Activated CD4-positive, alpha-beta T cell treated with anti-CD3 and anti-CD28 coated beads, Interleukin-2, Interleukin-4, amounts not matched to agents 100 ng/mL and 50 ng/mL, durations not matched to agents 16 hours and 8 hours (primary cell): ENCODE measurements at places on chromosomes 11 and 22.
A peak's percentile ranks its signal among the peaks of the same experiment; 100 is the strongest.

DNA sequence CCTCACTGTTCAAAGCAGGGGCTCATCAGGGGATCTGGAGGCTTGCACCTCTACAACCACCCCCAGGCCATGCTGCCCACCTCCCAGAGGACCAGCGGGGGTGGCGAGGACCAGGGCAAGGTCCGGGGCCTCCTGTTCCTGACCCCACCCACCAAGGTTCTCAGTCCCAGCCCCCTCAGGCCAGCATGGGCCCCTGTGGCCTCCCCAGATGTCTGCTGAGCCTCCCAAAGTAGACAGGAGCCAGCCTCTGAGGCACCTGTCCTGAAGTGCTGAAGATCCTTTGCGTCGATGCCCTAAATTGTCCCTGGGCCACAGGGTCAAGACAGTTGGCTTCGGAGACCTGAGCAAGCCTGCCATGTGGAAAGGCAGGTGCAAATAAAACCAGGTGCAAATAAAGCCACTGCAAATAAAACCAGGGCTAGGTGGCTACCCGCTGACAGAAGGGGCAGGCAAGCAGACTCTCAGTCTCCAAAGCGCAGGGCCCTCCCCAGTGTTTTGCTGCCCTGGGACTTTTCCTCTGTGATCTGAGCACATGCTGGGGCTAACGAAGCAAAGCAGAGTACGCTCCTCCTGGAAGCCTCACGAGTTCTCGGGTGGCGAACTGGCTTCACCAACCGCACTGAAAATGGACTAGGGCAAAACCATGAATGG, 22.4 kb upstream of the ARFGAP3 start:
- no peak for DNase-seq

DNA sequence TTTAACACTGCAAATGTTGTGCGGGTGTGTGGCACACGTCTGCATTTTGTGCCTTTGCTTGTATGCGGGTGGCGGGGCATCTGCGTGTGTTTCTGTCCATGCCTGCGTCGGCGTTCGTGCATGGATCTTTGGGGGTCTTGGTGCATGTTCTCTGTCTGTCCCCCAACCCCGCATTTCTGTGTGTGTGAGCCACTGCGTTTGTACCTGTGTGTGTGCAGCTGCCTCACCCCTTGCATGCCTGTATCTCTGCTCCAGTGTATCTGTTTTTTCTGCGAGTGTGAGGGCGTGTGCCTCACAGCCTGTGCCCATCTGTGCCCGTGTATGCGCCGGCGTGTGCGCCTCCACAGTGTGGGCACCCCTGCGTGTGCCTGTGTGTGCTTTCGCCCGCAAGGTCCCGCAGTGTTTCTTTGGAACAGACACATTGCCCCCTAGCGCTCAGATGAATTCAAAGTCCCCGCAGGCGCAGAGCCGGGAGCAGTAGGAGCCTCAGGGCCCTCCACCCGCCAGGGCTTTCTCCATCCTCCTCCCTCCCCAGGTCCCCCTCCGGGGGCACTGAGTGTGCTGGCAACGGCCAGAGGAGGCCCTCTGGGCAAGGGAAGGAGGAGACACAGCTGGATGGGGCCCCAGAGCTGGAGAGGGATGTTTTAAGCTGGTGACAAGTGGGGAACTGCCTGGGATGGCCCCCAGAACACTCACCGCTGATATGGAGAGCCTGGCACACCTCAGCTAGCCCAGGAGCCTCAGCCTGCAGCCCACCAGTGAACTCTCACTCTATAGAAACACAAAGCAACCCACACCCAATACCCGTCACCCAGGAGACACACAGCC, 3.1 kb upstream of the MN1 start:
- peak; percentile 62 for DNase-seq

GRCh38 chr11:69440876-69441275, 40.6 kb upstream of the LINC01488 start:
- DNase-seq: no peak

DNA sequence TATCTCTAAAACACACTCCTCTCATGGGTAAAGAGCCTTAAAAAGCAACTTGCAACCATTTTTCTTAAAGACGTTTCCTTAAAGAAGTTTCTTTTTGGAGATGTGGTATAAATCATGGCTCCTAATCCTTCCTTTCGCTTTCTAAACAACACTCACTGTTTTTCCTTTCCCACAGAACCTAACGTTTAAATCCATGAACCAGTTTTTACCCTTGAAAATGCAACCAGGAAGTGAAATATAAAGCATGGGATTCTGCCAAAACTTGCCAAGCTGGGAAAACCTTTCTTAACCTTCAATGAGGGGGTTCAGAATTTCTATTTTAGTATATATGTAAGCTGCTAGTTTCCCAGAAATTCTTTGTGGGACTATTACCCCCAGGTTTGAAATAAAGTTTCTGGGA, 8.6 kb downstream of the PLEKHA7 start:
- DNase-seq: no peak

DNA sequence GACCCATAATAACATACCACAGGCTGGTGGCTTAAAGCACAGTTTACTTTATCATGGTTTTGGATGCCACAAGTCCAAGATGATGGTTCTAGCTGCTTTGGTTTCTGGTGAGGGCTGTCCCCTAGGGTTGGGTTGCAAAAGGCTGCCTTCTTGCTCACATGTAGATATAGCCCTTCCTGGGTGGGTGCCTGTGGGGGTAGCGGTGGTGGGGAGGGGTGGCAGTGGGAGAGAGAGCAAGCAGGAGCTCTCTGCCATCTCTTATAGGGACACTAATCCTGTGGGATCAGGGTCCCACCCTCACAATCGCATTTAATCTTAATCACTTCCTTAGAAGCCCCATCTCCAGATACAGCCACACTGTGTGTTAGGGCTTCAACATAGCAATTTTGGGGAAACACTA, 245.0 kb downstream of the TBC1D22A start:
- DNase-seq: no peak

DNA sequence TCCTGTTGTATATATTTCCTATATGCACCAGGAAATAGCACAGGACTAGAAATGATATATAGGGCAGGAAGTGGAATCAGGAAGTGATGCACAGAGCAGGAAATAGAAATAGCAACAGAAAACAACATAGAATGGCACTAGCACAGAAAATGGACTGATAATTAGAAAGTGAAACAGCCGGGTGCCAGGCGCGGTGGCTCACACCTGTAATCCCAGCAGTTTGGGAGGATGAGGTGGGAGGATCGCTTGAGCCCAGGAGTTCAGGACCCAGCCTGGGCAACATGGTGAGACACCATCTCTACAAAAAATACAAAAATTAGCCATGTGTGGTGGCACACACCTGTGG, 10.0 kb upstream of the RELT start:
- DNase-seq: peak; percentile 31

GRCh38 chr11:117761993-117762392, 35.0 kb downstream of the DSCAML1 start:
- DNase-seq: no peak

- no peak for DNase-seq
Measured at GRCh38 chr11:10376061-10376460, 71.2 kb downstream of the ADM start.

DNA sequence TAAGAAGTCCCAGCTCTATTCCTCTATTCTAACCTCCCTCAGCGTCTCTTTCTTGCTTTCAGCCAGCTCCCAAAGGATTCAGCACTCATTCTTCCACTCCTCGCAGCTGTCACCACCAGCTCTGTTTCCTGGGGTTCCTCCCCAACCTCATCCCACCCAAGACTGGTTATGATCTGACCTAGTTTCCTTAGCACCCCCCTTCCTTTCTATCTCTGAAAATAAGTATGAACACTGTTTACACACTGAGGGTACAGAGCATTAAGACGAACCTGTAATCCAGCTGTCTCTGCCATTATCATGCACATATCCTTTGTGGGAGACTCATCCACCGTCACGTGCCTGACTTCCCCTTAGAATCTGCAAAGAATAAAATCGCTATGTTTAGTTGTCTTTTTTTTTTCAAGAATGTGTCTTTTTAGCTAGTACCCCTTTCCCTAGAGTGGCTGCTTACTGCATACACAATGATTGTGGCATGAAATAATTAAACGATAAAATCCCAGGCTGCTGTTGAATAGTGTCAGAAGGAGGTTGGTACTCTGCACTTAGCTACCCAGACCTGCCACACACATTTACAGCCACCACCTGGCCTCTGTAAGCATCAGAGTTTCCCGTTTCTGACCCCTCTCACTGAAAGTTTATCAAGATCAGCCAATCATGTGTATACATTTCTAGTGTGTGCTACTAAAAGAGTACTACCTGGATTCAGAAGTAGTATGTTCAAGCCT, 26.9 kb upstream of the CSTF3 start:
- DNase-seq: no peak

GRCh38 chr11:47007579-47007978, 71.0 kb downstream of the CSTPP1 start:
- DNase-seq: no peak

DNA sequence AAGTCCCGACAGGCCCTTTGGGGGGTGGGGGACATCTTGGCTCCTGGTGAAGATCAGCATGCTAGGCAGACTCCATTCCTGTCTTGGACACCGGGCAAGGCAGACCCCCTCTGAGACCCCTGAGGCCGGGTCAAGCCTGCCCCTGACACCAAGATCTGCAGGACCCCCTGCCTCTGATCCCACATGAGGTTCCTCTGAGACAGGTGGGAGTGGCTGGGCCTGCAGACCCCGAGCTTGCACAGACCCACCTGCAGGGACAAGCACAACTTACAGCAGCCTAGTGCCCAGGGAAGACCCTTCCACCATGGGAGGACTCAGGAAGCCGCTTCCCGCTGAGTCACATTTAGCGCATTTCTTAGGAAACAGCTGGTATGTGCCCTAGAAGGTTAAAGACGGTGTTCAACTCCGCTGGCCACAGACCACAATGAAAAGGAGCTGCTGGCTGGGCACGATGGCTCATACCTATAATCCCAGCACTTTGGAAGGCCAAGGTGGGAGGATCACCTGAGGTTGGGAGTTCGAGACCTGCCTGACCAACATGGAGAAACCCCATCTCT, 15.5 kb downstream of the ARVCF start:
- no peak for DNase-seq

- no peak for DNase-seq
Measured at GRCh38 chr11:86069408-86070101, 671 bp upstream of the PICALM start.

- no peak for DNase-seq
Measured at GRCh38 chr11:80443177-80443576, 1002.3 kb upstream of the TENM4 start.

- no peak for DNase-seq
Measured at GRCh38 chr11:8527939-8528338, 66.1 kb downstream of the STK33 start.

DNA sequence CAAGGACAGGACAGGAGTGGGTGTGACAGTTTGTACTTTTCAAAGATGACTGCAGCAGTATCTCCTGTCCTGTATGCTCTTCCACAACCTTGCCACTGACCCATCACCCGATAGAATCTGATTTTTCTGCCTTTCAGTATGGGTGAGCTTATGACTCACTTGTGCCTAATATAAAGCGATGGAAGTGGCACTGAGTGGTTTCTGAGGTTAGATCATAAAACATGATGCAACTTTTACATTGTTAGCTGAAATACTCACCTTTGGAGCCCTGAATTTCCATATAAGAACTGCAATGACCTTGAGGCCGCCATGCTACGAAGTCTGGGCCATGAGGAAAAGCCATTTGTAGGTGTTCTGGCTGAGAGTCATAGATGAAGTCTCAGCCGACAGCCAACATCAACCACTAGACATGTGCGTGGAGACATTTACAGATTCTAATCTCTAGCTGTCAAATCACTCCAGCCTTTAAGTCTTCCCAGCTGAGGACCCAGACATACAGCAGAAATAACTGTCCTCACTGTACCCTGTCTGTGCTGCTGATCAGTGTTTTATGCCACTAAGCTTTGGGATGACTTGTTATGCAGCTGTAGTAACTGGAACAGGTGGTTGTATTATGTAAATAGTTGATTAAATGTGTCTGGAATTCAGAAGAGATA, 105.9 kb upstream of the ARHGAP20 start:
- DNase-seq: peak; percentile 54

DNA sequence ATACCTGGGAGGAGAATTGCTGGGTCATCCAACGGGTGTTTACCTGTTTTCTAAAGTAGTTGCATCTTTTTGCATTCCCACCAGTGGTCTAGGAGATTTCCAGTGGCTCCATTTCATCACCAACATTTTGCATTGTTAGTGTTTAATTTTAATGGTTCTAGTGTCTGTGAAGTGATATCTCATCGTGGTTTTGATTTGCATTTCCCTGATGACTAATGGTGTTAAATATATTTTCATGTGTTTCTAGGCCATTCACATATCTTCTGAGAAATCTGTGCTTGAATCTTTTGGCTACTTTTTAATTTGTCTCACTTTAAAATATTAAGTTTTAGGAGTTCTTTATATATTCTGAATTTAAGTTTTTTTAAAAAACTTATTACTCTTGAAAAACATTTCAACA, 439.6 kb downstream of the TMEM135 start:
- no peak for DNase-seq

DNA sequence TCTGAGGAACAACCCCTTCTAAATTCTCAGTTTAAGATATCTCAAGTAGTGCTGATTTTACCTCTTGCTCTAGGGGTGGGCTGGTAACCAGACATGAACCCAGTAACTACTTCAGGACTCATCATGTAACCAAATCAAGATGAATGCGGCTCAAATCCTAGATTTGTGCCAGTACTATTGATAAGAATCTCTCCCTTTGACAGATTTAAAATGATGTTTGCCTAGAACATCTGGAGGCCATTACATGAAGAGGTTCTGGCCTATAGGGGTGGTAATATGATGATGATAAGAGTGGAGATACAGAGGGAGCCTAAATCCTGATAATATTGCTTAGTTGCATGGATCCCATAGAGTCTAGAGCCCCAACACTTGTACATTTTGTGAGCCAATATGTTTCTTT, 672.6 kb upstream of the ANO5 start:
- no peak for DNase-seq

DNA sequence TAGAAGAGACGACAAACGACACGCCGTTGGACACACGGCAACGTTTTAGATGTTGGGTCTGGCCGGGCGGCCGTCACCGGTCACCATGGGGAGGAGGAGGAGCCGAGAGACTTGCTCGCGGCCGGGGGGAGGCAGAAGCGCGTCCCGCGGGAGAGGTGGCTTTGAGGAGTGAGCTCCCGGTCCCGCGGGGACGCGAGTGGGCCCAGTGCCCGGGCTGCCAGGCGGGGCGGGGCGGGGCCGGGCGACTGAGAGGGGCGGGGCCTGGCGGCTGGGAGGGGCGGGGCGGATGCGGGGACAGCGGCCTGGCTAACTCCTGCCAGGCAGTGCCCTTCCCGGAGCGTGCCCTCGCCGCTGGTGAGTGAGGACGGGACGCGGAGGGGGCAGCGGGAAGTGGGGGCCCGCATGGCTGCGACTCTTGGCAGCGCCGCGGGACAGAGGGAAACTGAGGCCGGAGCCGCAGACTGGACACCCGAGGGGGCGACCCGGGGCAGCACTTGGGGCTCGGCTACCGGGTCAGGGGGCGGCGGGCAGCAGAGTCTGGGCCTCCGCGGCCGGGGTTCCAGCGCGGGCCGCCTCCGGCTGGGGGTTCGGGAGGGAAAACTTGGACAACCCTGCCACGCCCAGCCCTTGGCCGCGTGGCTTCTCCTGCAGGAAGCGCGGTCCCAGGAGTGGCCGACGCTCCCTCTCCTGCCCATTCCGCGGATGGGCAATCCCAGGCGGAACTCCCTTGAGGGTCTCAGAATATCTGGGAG, at the start of gene TSPO:
TSS of gene TSPO (plus strand) at position 309 of the 752 bp plus-strand sequence. CDS start 7,680 bp downstream, outside the sequence.
- peak; percentile 56 for DNase-seq
